ENCODE measurements at places on chromosomes 7 and 10.

DNA sequence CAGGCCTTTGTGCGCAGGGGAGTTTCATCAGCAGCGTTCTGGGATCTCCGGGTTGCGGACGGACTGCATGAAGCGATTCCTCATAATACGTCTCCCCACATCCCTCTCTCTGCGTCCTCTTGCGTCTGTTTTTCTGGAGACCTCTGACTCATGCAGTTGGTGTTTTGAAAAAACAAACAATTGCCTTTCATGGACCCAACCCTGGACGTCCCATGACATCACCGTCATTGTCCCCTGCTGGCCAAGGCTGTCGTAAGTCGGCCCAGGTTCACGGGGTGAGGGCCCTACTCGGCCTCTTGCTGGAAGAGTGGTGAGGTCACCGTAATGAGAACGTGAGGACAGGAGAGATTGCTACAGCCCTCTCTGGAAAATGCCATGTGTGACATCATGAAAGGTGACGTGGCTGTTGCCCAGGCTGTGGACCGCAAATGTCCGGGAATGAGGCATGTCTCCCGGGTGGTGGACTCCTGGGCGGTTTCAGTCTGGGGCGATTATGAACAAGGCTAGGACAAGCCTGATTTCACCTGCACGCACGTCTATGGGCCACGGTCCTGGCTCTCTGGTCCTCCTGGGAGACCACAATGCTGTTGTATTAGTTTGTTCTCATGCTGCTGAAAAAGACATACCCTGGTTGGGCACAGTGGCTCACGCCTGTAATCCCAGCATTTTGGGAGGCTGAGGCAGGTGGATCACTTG lies 9.8 kb upstream of the MAFK start:
- peak; percentile 54 for DNase-seq

DNA sequence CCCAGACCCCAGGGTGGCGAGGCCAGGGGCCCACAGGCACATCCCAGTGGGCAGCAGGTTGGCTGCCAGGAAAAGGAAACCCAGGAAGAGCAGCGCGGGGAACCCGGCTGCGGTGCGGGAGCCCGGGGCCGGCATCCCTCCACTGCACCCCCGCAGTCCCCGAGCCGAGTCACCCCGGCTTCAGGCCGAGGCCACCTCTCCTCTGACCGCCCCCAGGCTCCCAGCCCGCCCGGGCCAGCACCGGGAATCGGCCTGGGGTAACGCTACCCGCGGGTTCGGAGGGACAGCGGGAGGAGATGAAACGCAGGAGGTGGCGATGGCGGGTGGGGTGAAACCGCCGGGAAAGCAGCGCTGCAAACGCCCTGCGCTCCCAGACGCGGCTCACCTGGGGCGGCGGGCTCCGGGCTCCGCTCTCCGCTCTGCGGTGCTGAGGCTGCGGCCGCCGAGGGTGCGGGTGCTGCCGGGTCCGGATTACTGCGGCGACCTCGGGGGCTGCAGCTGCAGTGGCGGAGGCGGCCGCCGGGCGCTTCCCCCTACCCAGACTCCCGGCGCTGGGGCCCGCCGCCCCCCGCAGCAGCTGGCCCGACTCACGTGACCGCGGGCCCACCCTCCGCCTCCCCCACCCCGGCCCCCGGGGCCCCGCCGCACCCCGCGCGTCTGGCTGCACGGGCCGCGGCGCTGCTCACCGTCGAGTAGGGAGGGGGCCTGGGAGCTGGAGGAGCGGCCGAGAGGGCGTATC lies at the start of gene SCRN1:
Gene SCRN1 (minus strand): TSS at position 545 of the 739 bp plus-strand sequence. CDS start 20,734 bp downstream, outside the sequence.
- peak; percentile 60 for DNase-seq

DNA sequence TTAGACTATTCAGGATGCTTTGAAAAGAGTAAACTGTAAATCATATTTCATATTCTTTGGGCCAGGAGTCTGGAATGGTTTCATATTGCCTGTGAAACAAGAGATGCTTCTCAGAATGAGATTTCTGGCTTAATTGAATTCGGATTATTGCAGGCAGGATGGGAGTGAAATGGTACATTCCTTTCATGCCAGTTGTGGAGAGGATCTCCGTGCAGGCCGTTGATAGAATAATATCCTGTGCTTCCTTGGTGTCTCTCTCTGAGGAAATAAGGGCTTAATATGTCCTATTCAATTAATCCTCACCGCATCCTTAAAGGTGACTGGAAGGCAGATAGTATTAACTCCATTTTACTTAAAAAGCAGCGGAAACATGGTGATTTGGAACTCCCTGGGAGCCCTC lies 56.6 kb downstream of the CUX1 start:
- DNase-seq = peak; percentile 72

GRCh38 chr10:123402656-123403055 lies 248.5 kb downstream of the BUB3 start:
- DNase-seq = no peak

GRCh38 chr10:128848810-128849209 lies 618.2 kb upstream of the MGMT start:
- no peak for DNase-seq

- DNase-seq = peak; percentile 7
Measured at GRCh38 chr10:11242443-11243387, 225.0 kb downstream of the CELF2 start.

- no peak for DNase-seq
Measured at GRCh38 chr7:143938379-143939243, 3.6 kb downstream of the OR2F2 start.

- no peak for DNase-seq
Measured at GRCh38 chr10:22704471-22704911, 9.9 kb downstream of the PIP4K2A start.

DNA sequence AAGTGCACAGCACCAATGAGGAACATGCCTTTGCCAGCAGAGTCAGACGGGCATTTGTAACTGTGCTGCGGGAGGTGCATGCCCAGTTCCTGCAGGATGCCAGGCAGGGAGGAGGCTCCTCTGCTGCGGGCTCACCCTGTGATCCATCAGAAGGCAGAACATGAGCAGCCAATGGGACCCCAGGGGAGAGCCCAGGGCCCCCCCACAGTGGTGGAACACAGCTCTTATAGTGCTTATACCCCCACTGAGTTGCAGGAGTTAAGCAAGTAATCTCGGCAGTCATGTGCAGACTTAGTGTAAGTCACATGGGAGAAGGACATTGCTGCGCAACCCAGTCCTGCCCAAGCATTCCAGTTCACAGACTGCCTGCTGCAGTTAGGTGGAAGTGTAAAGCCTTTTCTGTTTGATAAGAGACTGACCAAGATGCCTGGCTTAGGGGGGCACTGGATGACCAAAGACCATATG lies 120.3 kb upstream of the TMEM106B start:
- no peak for DNase-seq

GRCh38 chr10:75099952-75100763 lies 11.3 kb upstream of the SAMD8 start:
- DNase-seq = peak; percentile 64

DNA sequence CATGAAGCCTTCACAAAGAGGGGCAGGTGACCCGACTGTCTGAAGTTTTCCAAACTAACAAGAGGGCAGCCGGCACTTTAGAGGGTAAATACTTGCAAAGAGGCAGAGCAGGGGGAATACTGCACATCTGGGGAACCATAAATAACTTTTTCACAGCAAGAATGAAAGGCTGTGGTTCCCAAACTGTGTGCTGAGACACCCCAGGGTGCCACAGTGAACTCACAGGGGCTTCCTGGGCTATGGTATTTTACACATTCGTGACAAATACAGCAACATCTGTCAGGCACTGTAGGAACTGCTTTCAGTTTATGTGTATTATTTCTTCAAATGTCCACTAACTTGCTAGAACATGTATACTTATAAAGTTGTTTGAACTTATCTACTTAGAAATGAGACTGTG lies 67.2 kb downstream of the TBXAS1 start:
- no peak for DNase-seq

- peak; percentile 60 for DNase-seq
Measured at GRCh38 chr7:69670701-69671100, 72.4 kb downstream of the AUTS2 start.

DNA sequence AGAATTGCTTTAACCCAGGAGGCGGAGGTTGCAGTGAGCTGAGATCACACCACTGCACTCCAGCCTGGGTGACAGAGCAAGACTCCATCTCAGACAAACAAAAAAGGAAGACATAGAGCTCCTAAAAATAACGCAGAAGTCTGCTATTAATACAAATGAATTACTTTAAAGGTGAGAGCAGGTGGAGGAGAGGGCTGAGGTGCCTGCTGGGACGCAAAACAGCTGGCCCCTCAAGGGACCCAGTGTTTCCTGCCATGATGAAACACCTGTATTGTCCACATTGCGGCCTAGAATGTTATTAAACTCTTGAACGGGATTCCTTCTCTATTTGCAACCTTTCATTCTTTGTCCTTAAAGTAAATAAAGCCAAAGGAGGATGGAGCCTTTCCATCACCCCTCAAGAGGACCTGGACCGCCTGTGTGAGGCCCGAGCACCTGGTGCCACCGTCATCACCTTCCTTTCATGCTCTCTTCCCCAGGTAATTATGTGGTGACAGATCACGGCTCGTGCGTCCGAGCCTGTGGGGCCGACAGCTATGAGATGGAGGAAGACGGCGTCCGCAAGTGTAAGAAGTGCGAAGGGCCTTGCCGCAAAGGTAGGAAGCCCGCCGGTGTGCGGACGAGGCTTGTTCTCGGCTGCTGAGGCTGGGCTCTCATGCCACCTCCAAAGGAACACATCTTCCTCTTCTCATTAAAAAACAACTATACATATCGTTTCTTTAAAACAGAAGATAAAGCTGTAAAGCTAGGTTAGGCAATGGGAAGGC lies 136.7 kb downstream of the EGFR start:
- no peak for DNase-seq

- DNase-seq = no peak
Measured at GRCh38 chr7:28104811-28105210, 75.8 kb downstream of the JAZF1 start.

DNA sequence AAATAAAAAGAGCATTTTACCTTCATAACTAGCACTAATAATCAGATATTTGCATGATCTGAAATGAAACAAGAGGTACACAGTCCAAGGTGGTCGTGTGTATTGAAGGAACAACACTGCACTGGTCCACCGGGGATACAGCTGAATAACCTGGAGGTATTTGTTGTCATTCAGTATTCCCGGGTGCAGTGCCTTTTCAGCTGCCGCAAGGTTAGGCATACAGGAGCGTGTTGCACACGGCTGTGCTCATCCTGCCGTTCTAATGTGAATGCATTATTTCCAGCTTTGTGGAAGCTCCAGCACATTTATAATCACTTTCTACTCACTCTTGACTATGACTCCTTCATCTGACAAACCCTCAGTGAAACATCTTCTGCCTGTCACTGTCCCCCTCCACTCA lies 377.8 kb downstream of the GFRA1 start:
- DNase-seq = no peak

DNA sequence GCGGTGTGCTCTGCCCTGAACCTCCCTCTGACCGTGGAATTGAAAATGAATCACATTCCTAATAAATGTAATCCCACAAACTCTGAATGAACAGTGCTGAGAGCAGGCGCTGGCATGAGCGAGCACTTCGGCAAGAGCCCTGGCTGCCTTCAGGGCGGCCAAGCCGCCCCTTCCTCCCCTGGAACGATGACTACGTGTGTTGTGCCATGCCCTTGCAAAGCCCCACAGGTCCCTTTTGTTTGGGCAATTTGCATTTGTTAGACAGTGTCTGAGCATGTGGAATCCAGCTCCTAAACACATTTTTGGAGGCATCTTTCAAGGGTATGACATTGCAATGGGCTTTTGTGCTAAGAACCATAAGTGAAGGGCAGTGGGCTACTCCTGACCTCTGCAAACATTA lies 95.6 kb upstream of the MKI67 start:
- DNase-seq = no peak

DNA sequence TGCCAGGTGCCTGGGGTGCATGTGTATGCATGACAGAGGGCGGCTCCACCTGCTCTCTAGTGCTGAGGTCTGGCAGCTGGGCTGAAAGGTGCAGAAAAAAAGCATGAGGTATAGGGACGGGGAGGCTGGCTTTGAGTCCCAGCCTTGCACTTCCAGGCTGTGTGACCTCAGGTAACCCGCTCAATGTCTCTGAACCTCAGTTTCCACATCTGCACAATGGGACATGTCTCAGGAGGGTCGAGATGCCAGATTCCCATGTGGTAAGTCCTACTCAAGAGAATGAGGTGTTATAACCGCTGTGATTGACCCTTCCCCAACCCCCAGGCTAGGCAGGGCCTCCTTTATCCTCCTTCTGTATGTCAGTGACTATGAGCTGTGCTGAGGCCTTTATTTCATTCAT lies 48.8 kb downstream of the ARHGAP22 start:
- DNase-seq = no peak

GRCh38 chr10:43221419-43222209 lies 45.3 kb downstream of the RASGEF1A start:
- DNase-seq = no peak

GRCh38 chr10:28094121-28094520 lies 95.2 kb upstream of the ODAD2 start:
- no peak for DNase-seq

DNA sequence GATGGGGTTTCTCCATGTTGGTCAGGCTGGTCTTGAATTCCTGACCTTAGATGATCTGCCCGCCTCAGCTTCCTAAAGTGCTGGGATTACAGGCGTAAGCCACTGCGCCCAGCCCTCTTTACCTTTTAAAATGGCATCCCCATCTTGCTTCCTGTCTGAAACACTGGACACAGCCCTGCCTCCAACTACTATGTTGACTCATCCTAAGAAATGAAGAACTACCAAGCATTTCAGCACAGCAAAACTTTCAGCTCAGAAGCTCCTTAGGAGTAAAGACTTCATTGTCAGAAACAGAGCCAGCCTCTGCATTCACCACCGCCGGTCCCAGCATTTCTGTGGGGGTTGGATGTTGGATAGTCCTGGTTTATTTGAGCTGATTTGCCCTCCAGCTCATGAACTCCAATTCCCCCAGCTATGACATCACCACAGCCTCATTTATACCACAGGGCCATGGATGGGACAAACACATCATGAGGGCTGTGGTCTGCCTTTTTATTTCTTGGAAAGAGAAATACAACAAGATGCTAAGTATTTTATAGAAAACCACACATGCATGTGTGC lies 123.5 kb downstream of the ADCY1 start:
- DNase-seq = peak; percentile 22

GRCh38 chr7:12637819-12638592 lies 49.4 kb upstream of the ARL4A start:
- DNase-seq = no peak

DNA sequence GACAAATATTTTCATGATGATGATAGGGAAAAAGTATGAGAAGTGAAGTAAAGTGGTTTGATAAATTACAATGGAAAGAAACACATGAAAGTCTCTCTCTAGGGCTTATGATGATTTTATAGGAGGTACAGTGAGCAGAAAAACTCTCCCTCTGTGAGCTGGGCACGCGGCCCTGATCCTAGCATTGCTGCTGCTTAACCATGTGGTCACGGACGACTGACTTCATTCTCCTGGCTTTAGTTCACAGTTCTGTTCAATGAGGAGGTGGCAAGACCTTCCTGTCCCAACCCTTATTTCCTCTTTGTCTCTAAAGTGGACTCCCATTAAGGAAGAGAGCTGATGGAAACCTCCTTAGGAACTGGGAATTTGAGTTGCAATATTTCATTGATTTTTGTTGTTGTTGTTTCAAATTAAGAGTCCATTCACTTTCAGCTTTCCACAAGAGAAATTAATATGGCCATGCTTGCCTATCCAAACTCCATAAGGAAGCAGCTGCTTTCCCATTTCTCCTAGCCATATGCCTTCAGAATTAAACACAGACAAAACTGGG lies 8.2 kb upstream of the PON3 start:
- no peak for DNase-seq

Measured in fibroblast of skin of scalp (primary cell).